ENCODE measurements at places on chromosomes 7 and 10.

GRCh38 chr7:66306243-66306642 is 101.1 kb downstream of the TPST1 start:
- DNase-seq, result no peak

DNA sequence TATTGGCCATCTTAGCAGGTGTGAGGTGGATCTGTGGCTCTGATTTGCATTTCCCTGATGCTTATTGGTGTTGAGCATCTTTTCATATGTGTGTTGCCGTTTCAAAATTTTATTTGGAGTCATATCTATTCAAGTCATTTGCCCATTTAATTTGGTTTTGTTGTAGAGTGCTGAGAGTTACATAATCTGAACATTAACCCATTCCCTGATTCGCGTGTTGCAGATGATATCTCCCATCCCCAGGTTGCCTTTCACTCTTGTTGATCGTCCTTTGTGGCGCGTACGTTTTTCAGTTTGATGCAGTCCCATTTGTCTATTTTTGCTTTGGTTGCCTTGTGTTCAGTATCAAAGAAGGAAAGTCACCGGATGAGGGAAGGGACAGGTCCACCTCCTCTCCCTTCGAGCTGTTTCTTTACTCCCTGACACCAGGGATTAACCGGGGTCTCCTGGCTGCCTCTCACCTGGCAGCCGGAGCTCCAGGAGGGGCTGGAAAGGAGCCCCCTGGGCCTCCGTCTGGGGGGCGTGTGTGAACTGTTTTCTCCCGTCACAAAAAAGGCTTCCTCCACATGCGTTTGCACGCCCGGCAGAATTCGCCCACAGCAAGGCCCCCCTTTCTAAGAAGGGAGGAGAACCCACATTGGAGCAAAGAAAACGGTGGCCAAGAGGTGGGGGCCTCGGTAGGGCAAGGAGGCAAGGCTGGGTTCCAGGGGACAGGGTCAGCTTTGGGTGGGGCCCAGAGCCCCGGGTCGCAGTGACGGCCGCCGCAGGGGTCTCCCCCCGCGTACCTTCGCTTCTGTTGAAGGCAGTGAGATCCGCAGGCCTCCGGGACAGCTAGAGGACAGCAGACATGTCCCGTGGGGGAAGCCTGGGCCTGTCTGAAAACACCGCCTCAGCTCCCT is 8.3 kb downstream of the MNX1 start:
- DNase-seq, result no peak

GRCh38 chr10:132489053-132489703 is 48.4 kb upstream of the INPP5A start:
- DNase-seq, result no peak

DNA sequence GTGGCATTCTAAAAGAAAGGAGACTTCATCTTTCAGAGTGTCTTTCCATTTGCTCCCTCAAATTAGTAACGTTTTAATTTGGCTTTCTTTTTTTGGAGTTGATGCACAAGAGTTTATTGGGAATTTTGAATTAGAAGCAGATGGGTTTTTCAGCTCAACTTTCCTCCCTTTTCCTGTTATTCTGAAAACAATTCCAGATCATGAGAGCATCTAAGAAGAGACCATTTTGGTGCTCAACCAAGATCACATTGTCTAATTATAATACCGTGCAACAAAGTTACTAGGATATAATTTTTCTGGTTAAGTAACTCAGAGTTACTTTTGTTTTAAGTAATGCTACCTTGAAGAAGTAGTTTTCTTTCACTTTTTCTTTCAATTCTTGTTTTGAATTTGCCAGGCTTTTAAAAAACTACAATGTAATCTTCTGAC is 396.6 kb upstream of the KLF6 start:
- DNase-seq, result no peak

- no peak for DNase-seq
Observed at GRCh38 chr7:2149672-2150444, 82.9 kb downstream of the MAD1L1 start.
